ENCODE measurements at places on chromosomes 2 and 18. TPM values are rescaled to one million over a fixed set of nuclear protein-coding genes. Genes with fewer than 3 reads are reported as not detected.

GRCh38 chr2:193690572-193690971 lies 1495.8 kb upstream of the TMEFF2 start:
- H3K27me3 ChIP-seq: no peaks in the 10 kb centered on the region
- DNase-seq: no peak
- no peaks in the 10 kb centered on the region for H3K36me3 ChIP-seq
- H3K4me1 ChIP-seq: no peaks in the 10 kb centered on the region

DNA sequence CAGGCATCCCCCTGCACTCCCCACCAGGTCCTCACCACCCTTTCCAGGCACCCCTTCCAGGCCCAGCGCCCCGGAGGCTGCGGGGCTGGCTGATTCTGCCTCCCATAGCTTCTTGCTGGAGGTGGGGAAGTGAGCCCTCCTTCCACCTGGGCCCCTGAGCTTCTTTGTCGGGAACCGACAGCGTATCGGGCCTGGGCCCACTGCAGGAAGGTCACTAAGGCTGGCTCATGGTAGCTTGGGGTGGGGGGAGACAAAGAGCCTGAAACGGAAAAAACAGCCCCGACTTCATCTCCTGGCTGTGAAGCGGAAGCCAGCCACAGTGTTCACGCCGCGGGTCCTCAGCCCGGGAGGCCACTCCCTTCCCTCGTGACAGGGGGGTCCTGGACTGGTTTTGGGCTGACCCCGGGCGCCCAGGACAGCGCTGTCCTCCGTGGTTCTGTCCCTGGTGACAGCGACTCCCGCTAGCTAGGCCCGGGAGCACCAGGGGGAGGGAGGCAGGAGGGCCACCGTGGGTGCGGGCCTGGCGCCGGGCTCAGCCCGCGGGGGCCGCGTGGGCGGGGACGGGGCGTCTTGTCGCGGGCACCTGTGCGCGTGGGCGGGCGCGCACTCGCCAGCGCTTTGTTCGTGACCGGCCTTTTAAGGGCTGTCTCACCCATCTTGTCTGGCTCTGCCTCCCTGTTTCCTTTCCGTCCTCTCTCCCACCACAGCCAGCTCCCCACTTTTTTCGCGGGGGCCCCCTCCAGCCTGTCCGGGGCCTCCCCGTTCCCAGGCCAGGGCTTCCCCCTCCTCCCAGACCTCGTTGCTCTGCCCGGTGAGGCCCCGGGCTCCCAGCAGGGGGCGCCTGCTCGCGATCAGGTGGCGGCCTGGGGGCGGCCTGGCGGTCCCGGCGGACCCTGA lies 64.9 kb downstream of the DNMT3A start:
- no peak for DNase-seq
- H3K36me3 ChIP-seq: peaks cover 17% of the 10 kb centered on the region
- no peaks in the 10 kb centered on the region for H3K27me3 ChIP-seq

DNA sequence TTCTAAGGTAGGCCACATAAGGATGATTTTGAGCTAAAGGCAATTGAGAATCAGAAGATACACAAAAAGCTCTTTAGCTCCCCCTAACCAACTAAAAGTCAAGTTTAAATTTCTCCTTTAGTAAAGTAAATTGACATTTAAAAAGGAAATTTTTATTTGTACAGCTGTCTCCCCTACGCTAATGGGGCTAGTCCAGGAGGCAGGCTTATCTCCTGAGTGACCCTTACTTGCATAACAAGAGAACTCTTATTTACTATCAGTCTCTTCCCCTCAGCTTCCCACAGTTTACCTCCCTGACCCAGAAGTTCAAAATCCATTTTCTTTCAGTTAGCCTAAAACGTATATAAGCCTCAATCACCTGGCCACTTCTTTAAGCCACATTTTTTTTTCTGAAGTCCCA lies 1002.8 kb upstream of the NRXN1 start:
- no peak for DNase-seq
- no peaks in the 10 kb centered on the region for H3K36me3 ChIP-seq
- no peaks in the 10 kb centered on the region for H3K4me1 ChIP-seq
- no peaks in the 10 kb centered on the region for H3K27me3 ChIP-seq

Gene NMUR1
- 1.2 TPM for polyA plus RNA-seq

Gene EPC2
- polyA plus RNA-seq: 8.0 TPM

Gene PTPRN
- polyA plus RNA-seq: 26.7 TPM

- no peak overlapping the region for H3K4me3 ChIP-seq
- H3K27ac ChIP-seq: no peak overlapping the region
- no peak for DNase-seq
- no peaks in the 10 kb centered on the region for H3K36me3 ChIP-seq
- no peaks in the 10 kb centered on the region for H3K4me1 ChIP-seq
Observed at GRCh38 chr18:51506811-51507210, 309.3 kb upstream of the MEX3C start.

Gene UGT1A5
- polyA plus RNA-seq: not detected

- H3K27ac ChIP-seq: no peak overlapping the region
- no peaks in the 10 kb centered on the region for H3K4me1 ChIP-seq
- H3K4me3 ChIP-seq: no peak overlapping the region
- no peak for DNase-seq
- H3K27me3 ChIP-seq: no peaks in the 10 kb centered on the region
Observed at GRCh38 chr2:232042911-232043574, 81.5 kb downstream of the DIS3L2 start.

DNA sequence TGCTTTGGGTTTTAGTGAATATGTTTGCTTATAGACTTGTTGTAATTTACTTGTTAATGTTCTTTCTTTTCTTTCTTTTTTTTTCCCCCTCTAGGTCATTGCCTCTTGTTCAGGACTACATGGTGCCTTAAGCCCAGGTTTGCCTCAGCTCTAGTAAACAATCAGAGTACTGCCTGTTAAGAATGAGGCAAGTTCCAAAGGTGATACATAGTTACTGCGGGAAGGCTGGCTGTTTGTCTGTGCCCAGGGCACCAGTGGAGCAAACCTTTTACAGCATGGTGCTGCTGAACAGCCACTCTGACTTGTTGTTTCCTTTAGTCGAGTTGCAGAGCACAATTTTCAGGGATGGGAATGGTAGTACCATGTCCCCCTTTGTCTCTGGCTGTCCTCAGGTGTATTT lies 517.2 kb downstream of the NYAP2 start:
- no peak overlapping the region for H3K4me3 ChIP-seq
- DNase-seq: no peak
- no peaks in the 10 kb centered on the region for H3K4me1 ChIP-seq
- no peaks in the 10 kb centered on the region for H3K27me3 ChIP-seq
- H3K36me3 ChIP-seq: no peaks in the 10 kb centered on the region

DNA sequence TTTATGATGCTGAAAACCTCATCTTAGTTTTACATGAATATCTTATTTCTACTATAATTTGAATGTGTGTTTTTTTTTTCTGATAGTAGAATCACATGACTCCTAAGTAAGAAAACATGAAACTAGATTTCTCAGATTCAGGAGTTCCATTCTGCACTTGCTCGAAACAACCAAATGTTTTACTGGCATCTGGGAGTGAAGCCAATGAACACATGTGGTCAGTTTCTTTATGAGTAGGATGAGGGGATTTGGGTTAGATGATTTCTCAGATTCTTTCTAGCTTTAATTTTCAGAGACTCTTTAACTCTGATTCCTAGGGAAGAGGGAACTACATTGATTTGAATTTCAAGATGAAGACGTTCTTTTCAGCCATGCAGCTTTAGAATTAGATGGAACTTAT lies 225.0 kb upstream of the NT5C1B start:
- H3K27ac ChIP-seq: no peak overlapping the region
- H3K4me1 ChIP-seq: no peaks in the 10 kb centered on the region
- DNase-seq: no peak
- H3K4me3 ChIP-seq: no peak overlapping the region

Gene GALR1
- polyA plus RNA-seq: 0.64 TPM

DNA sequence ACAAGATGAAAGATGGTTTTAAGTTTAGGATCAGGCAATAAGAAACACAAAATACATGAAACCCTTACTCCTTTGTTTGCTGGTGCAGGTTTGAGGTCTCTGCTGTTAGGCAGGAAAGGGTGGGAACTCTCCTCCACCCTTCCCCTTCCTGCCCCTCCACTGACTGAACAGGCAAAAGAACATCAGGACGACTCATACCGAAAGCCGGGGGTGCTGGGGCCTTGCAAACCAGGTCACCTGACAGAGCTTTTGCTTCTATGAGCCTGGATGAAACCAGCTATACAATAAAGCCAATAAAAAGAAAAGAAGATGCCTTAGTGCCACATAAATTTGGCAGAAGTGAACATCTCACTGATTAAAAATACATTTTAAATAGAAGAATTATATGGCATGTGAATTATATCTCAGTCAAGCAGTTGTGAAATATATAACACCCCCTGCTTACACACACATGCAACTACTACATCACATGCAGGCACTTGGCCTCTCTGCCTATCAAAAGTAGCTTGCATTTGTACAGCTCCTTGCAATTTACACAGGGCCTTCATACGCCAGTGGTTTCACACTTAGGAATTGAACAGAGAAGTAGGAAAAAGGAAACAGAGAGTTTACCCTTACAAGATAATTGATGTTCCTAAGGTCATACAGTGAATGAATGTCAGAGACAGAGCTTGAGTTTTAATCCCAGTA lies 215.1 kb upstream of the TRIB2 start:
- H3K4me3 ChIP-seq: no peak overlapping the region
- H3K27me3 ChIP-seq: no peaks in the 10 kb centered on the region
- no peak overlapping the region for H3K27ac ChIP-seq
- DNase-seq: no peak
- H3K36me3 ChIP-seq: no peaks in the 10 kb centered on the region

Gene ERMN
- 0.17 TPM for polyA plus RNA-seq

GRCh38 chr18:73908323-73908722 lies 239.3 kb downstream of the FBXO15 start:
- H3K27me3 ChIP-seq: no peaks in the 10 kb centered on the region
- H3K27ac ChIP-seq: no peak overlapping the region
- no peak overlapping the region for H3K4me3 ChIP-seq
- DNase-seq: no peak
- H3K36me3 ChIP-seq: no peaks in the 10 kb centered on the region
- H3K4me1 ChIP-seq: no peaks in the 10 kb centered on the region

GRCh38 chr2:185404578-185404977 lies 334.0 kb upstream of the FSIP2 start:
- no peak overlapping the region for H3K27ac ChIP-seq
- H3K27me3 ChIP-seq: no peaks in the 10 kb centered on the region
- no peaks in the 10 kb centered on the region for H3K36me3 ChIP-seq
- DNase-seq: no peak
- no peak overlapping the region for H3K4me3 ChIP-seq

GRCh38 chr2:194822097-194822496 lies 834.9 kb upstream of the SLC39A10 start:
- no peak overlapping the region for H3K4me3 ChIP-seq
- no peaks in the 10 kb centered on the region for H3K27me3 ChIP-seq
- H3K4me1 ChIP-seq: no peaks in the 10 kb centered on the region
- no peak for DNase-seq
- H3K27ac ChIP-seq: no peak overlapping the region

GRCh38 chr2:83191316-83191715 lies 1267.8 kb downstream of the SUCLG1 start:
- no peak overlapping the region for H3K27ac ChIP-seq
- H3K4me3 ChIP-seq: no peak overlapping the region
- no peaks in the 10 kb centered on the region for H3K4me1 ChIP-seq
- DNase-seq: no peak
- no peaks in the 10 kb centered on the region for H3K27me3 ChIP-seq
- no peaks in the 10 kb centered on the region for H3K36me3 ChIP-seq

- peaks cover 43% of the 10 kb centered on the region for H3K4me1 ChIP-seq
- no peak overlapping the region for H3K4me3 ChIP-seq
Observed at GRCh38 chr2:43312755-43313641, 86.6 kb upstream of the ZFP36L2 start.

DNA sequence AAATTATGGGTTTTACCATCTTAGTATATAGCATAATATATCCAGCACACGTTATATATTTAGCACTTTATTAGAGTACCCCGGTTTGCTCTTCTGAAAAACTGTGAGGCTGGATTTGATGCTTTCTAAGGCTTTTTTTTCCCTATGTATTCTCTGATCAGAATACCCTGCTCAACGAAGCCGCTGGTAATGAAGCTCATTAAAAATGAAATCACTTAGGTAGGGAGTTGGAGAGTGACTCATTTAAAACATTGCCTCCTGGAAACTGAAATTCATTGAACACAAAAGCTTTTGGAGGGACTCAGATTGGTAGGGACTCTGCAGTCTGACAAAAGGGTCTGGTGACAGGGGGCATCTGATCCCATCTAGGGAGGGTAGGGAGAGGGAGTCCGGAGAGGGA lies 365.4 kb upstream of the MEX3C start:
- H3K27ac ChIP-seq: no peak overlapping the region
- no peak for DNase-seq
- no peaks in the 10 kb centered on the region for H3K36me3 ChIP-seq
- no peaks in the 10 kb centered on the region for H3K4me1 ChIP-seq
- H3K4me3 ChIP-seq: no peak overlapping the region

Gene CTLA4
- polyA plus RNA-seq: 0.15 TPM

DNA sequence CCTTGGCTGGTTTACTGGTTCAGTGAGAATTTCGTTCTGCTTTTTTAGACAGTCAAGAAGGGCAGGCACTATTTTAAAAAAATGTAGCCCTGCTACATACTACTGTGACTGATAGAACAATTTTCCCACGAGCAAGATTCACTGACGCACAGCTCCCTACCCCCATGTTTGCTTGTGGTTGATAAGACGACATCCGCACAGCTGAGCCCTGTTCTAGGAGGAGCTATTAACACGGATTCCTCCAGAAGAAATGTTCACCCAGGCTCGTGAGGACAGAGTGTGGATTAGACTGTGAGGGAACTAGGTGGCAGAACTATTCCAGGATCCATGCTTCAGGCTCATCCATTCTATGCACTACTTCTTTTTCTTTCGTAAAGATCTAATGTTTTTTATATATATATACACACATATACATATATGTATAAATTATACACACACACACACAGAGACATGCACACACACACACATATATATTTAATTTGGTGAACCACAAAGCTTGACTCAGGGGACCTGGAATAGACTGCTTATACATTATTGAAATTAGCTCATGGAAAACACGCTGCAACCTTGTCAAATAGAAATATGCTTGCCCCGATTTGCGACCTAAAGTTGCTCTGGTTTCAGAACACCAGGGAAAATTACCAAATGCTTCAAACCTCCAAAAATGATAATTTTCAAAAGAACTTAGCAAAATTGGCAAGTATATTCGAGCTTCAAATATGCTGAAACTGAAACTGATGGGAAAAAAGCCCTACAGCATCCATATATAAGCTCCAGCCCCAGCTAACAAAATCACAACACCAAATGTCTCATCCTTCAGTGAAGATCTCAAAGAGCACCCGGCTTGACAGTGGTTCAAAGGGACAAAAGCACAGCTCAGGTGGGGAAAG lies 370.4 kb downstream of the SOCS6 start:
- DNase-seq: no peak
- H3K4me1 ChIP-seq: no peaks in the 10 kb centered on the region
- no peaks in the 10 kb centered on the region for H3K36me3 ChIP-seq
- H3K4me3 ChIP-seq: no peak overlapping the region

GRCh38 chr18:31700990-31701389 lies 16.6 kb upstream of the B4GALT6 start:
- H3K27ac ChIP-seq: no peak overlapping the region
- no peak overlapping the region for H3K4me3 ChIP-seq
- H3K27me3 ChIP-seq: no peaks in the 10 kb centered on the region
- H3K4me1 ChIP-seq: no peaks in the 10 kb centered on the region
- no peaks in the 10 kb centered on the region for H3K36me3 ChIP-seq

DNA sequence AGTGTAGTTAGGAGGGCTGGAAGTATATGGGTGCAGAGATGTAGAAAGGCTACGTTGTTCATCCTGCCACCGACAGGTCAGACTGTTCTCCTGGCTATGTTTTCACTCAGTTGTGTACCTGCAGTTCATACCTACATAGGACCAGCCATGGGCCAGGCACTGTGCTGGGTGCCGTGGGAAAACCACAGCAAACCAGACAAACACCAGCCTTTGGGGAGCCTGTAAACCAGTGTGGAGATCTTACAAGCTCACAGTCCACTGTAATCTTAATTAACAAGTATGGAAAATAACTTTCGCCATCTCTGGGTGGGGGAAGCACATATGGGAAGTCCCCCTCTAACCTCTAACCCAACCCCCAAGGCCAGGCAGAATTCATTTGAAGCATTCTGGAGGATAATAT lies 12.7 kb downstream of the NCK2 start:
- no peaks in the 10 kb centered on the region for H3K27me3 ChIP-seq
- no peaks in the 10 kb centered on the region for H3K36me3 ChIP-seq
- no peak for DNase-seq

All from adrenal gland (tissue), 19 donors.